ENCODE measurements at places on chromosomes 7 and 10. TPM values are rescaled to one million over a fixed set of nuclear protein-coding genes. Genes with fewer than 3 reads are reported as not detected.

The SLC39A12 gene
- not detected for total RNA-seq

The WASHC2A gene
- total RNA-seq: 34.7 TPM

The NUTM2E gene
- total RNA-seq: 0.30 TPM

The TAS2R41 gene
- not detected for total RNA-seq

The WNT8B gene
- not detected for total RNA-seq

The PRXL2A gene
- total RNA-seq: 122 TPM

The PFKFB3 gene
- total RNA-seq: 72.0 TPM

The NEUROD6 gene
- not detected for total RNA-seq

The TMEM178B gene
- 0.30 TPM for total RNA-seq

The AMPH gene
- 16.5 TPM for total RNA-seq

The BICC1 gene
- 39.0 TPM for total RNA-seq
